ENCODE measurements at places on chromosomes 6 and 20.

- H3K36me3 ChIP-seq: no peaks in the 10 kb centered on the region
- no peaks in the 10 kb centered on the region for H3K27me3 ChIP-seq
- no peak overlapping the region for H3K4me3 ChIP-seq
- no peak for DNase-seq
- peaks cover 12% of the 10 kb centered on the region for H3K4me1 ChIP-seq
- H3K27ac ChIP-seq: peak overlapping the region; percentile 52
These were observed 59.9 kb upstream of the MAP7 start for GRCh38 chr6:136609873-136610706.

GRCh38 chr20:57703013-57703412 lies 6.8 kb downstream of the PMEPA1 start:
- H3K4me1 ChIP-seq: peaks cover 87% of the 10 kb centered on the region
- no peak for DNase-seq
- H3K36me3 ChIP-seq: no peaks in the 10 kb centered on the region
- H3K27ac ChIP-seq: peak overlapping the region; percentile 78
- H3K27me3 ChIP-seq: no peaks in the 10 kb centered on the region

GRCh38 chr6:91412532-91412931 lies 825.7 kb upstream of the MAP3K7 start:
- H3K27me3 ChIP-seq: no peaks in the 10 kb centered on the region
- H3K27ac ChIP-seq: no peak overlapping the region
- DNase-seq: no peak
- no peak overlapping the region for H3K4me3 ChIP-seq
- no peaks in the 10 kb centered on the region for H3K36me3 ChIP-seq
- H3K4me1 ChIP-seq: no peaks in the 10 kb centered on the region

DNA sequence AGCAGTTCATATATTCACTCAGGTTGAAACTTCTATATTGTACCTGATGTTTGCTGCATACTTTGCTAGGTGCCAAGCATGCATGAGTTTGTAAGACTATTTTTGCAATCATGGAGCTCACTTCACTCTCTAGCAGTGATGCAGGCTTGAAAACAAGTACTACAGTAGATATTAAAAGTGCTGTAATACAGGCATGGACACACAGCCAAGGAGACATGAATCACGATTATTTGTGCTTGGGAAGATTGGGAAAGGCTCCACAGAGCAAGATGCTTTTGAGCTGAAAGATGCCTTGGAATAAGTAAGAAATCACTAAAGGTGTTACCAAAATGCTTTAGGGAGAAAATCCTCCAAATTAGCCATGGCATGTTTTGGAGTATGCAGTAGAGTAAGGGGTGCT lies 427.4 kb downstream of the UTRN start:
- H3K36me3 ChIP-seq: no peaks in the 10 kb centered on the region
- no peak overlapping the region for H3K27ac ChIP-seq
- DNase-seq: no peak

All from vagina (tissue), 2 donors.